ENCODE measurements at places on chromosomes 4 and X.

DNA sequence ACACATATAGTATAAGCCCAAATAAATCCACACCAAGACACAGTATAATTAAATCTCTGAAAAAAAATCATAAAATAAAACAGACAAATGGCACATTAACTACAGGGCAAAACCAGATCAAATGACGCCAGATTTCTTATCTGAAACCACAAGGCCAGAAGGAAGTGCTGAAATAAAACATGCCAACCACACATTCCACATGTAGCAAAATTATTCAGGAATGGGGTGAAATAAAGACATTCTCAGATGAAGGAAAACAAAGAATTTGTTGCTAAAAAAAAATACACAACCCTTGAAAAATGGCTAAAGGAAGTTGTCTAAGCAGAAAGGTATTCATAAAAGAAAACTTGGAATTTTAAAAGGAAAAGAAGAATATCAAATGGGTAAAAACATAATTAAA, 4.5 kb upstream of the DCAF12L1 start:
- no peak for DNase-seq

GRCh38 chr4:173160871-173161270, 7.7 kb upstream of the GALNT7 start:
- DNase-seq: no peak

DNA sequence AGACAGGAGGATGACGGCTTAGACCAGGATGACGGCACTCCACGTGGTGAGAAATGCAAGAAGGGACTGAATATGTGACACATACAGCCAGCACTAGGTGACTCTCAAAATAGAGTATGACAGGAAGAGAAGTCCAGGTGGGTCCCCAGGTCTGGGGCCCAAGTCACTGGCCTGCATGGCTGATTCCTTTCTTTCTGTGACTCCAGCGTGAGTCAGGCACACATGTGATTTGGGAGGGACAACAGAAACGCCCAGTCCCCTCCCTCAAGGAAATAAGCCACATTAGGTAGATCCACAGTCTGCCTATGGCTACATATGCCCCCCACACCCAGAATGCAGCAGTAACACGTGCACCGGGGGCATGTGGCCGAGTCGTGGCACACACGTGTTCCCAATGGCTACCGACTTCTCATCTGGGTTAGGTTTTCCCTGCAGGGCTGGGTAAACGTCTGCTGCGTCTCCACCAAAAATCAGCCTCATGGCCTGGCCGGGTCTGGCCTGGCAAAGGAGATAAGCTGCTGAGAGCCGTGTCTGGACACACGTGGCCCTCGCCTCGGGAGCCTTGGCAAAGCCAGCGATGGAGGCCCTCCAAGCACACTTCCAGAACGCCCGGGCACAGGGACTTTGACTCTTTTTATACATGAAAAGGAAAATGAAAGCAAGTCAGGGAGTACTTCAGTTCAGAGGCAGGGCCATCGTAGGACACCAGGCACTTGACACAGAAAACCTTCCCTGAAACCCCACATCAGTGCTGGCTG, 19.3 kb downstream of the SEL1L3 start:
- DNase-seq: no peak

- no peak for DNase-seq
Observed at GRCh38 chr4:141524116-141524515, 112.3 kb upstream of the IL15 start.

- no peak for DNase-seq
Observed at GRCh38 chr4:113080050-113080449, 30.6 kb downstream of the ANK2 start.

GRCh38 chr4:108336076-108336475, 167.3 kb upstream of the LEF1 start:
- no peak for DNase-seq

- no peak for DNase-seq
Observed at GRCh38 chrX:51851507-51852085, 41.8 kb upstream of the MAGED1 start.

DNA sequence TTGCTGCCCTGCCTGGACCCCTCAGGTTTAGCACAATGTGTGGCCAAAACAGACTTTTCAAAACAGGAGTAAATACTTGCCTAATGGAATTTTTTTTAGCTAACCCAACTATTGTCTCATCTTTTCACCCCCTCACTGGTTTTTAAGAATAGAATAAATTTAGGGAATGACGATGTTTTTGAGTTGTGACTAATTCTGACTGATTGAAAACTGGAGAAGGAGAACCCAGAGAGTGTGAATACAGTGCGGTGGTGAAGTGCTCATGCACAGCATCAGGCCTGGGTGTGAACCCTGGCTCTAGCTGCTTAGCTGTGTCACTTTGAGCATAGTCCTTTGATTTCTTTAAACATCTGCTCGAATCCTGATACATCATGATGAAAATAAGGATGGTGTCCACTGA, 10.5 kb downstream of the ANTXR2 start:
- no peak for DNase-seq

DNA sequence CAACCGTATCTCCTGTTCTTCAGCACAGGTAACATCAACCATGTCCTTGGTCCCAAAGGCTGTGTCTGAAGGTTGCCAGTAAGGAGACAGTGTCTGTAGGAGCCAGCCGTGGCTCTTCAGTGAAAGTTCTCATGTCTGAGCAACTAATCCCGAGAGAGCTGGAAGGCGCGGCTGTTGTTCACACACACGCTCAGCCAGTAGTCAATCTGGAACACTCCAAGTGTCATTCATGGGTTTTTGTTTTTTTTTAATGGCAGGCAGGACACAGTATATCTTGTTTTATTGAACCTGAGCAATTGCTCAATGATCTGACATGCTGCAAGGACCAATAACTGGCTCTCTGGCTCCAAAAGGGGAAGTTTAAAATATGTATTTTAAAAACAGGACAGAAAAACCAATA, 48.4 kb upstream of the MAP3K15 start:
- DNase-seq: no peak

GRCh38 chr4:8291701-8292477, 22.3 kb downstream of the HTRA3 start:
- no peak for DNase-seq
